Right atrium auricular region (tissue), 2 donors: ENCODE measurements at places on chromosomes 13 and 19.

- DNase-seq: no peak
These were observed 1.5 kb downstream of the PHF11 start for GRCh38 chr13:49497272-49497671.

DNA sequence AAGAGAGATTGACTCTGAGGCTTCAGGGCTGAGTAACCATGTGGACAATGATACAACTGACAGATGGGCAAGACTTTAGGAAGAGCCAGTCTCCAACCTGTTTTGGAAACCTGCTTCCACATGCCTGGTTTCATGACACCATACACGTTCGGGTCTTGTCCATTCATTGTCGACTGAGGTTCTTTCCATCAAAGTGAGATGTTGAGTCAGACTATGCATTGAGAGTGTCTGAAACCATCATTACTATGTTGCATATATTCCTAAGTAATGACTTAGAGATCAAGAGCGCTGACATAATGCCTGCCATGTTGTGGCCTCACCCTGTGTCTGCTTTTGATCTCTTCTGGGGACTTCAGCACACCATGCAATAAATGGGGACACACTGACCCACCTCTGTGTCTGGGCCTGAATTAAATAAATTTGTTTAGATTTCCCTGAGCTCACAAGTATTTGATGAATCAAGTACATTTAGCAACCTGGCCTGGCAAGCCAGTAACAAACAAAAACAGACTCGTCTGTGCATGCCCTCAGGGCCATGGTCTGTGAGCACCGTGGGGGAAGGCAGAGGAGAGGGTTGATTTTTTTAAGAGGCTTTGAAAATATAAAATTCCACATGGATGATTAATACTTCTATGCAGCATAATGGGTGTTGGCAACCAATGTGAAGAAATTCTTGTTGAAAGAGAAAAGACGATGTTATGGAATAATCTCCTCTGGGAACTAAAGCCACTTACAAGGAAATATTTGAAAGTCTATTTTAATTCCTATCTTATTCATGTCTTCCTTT lies 49.9 kb upstream of the UBAC2 start:
- no peak for DNase-seq

DNA sequence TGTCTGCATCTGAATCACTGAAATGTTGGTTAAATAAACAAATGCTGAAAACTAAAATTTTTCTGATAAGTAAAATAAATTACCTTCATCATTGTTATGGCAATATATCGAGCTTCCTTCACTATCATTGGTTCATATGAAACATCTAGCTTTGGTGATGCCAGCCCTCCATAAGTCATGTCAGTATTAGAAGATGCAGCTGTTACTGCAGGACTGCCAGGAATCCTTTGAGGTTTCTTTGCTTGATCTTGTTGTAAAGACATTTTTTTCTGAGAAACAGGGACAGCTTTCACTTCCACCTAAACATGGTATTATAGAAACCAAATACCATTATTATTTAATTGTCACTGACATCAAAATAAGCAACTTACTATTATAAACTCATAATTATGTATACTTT lies 123.7 kb upstream of the FBXL3 start:
- no peak for DNase-seq

DNA sequence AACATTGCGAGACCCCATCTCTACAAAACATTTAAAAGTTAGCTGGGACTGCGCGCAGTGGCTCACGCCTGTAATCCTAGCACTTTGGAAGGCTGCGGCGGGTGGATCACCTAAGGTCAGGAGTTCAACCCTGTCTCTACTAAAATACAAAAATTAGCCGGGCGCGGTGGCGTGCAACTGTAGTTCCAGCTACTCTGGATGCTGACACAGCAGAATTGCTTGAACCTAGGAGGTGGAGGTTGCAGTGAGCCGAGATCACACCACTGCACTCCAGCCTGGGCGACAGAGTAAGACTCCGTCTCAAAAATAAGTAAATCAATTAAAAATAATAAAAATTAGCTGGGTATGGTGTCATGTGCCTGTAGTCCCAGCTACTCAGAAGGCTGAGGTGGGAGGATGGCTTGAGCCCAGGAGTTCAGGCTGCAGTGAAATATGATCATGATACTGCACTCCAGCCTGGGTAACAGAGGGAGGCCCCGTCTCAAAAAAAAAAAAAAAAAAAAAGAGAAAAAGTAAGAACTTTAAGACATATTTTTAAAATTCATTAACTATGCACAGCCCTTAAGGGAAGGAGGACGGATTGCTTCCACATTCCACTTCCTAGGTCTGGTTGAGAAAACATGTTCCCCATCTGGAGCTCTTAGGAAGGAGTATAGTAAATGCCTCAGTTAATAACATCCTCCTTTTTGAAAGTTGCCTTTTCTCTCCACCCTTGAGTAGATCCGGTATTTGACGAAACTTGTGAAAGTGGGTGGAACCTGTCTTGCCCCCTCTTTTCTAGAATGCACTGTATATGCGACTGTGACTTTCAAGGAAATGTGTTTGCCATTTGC lies 26.1 kb downstream of the EXOC3L2 start:
- DNase-seq: no peak

- no peak for DNase-seq
These were observed 18.7 kb downstream of the MLLT1 start for GRCh38 chr19:6260912-6261650.

GRCh38 chr19:45321848-45322247 lies 827 bp downstream of the CKM start:
- no peak for DNase-seq

- no peak for DNase-seq
These were observed 772 bp downstream of the PARP4 start for GRCh38 chr13:24511816-24512196.

GRCh38 chr13:98873377-98874028 lies 104.4 kb downstream of the DOCK9 start:
- DNase-seq: no peak

GRCh38 chr13:71862459-71862943 lies 4.5 kb downstream of the DACH1 start:
- DNase-seq: no peak

GRCh38 chr19:31181535-31181934 lies 167.7 kb downstream of the TSHZ3 start:
- peak; percentile 52 for DNase-seq

DNA sequence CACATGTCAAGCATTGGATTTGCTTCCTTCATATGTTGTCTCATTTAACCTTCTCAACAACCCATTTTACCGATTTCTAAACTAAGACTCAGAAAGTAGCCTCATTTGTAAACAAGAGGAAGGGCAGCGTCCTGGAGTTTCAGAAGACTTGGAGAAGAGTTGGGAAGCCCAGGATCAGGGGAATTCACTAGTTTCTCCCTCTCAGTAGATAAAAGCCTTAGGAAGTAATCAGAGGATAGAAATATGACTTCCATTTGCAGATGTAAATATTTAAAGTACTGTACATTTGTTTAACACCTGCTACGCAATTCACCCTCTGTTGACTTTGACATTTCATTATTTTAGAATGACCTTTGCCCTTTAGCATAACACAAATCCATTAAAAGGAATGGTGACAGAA lies 216.4 kb downstream of the DCT start:
- no peak for DNase-seq

GRCh38 chr19:49997709-49998108 lies 27.5 kb downstream of the VRK3 start:
- DNase-seq: no peak

- DNase-seq: no peak
These were observed at the start of gene TUBB4A for GRCh38 chr19:6501740-6502648. TUBB4A (minus strand) TSS chr19:6502309; CDS start chr19:6502212, 97 bp downstream.

DNA sequence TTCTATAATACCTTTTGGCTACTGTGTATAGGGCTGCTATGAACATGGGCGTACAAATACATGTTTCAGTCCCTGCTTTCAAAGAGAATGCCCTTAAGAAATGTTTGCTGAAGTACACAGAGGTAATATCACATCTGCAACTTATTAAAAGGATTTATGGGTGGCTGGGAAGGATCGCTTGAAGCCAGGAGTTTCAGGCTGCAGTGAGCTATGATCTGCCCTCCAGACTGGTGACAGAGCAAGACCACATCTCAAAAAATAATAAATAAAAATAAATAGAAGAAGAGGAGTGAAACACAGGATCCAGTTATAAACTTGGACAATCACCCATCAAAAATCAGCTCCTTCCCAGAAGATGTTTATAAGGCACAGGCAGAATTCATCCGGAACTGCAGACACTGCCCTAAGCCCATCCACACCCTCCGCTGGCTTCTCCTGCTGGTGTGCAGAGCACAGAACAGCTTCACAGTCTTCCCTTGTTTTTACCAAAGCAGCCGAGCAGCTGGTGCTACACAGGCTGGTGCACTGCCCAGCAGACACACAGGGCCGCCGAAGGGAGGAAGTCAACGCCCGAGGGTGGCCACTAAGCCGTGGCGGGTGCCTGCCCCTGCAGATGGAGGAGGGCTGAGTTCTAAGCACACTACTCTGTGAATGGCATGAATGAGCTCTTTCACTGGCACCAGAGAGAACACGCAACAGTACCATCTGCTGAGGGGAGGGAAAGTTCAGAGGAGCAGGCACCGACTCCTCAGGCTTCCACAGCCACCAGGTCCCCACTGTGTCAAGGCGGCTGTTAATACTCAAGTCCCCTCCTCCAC lies 44.0 kb downstream of the BRD4 start:
- no peak for DNase-seq

DNA sequence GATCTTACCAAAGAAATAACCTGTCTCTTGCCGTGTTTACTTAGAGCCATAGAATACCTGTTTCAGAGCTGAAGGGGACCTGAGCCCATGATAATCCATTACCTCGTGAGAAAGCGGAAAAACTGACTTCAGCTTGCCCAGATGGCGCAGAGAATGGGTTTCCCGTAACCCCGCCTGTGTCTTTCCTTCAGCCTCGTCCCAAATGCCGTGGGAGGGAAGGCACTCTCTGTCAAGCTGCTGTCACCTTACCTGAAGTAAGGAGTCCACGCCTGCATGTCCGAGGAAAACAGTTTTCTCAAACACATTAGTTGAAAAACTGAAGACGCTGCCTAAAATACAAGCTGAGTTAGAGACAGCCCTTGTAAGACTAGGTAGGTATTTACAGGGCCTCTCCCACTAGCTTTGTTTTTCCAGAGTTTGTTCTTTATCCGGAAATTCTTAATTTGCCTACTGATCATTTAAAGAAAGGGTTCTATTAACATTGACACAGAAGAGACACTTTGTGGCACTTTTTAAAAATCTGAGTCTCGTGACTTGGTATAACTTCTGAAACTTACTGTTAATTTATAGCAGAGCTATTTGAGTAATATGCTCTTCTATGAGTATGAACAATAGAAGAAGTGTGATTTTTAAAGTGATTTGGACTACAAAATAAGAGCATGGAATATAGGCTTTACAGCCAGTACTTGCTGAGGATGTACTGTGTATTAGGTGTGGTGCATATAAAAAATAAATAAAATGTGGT lies 1.3 kb upstream of the INTS6 start:
- no peak for DNase-seq

DNA sequence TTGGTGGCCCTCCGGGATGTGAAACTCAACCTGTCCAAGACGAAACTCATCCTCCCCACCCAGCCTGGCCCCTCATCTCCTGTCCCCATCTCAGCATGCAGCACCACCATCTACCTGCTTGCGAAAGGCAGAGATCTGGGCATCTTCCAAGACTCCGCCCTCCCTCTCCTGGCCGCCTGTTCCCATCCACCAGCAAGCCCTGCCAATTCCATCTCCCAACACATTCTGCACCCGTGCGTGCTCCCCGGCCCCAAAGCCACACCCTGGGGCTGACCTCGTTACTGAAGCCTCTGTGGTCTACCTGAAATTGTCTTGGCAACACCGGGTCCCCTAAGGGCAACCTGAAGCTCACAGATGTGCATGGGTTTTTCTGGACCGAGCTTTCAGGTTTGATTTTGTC lies 13.2 kb upstream of the CAMSAP3 start:
- DNase-seq: no peak

DNA sequence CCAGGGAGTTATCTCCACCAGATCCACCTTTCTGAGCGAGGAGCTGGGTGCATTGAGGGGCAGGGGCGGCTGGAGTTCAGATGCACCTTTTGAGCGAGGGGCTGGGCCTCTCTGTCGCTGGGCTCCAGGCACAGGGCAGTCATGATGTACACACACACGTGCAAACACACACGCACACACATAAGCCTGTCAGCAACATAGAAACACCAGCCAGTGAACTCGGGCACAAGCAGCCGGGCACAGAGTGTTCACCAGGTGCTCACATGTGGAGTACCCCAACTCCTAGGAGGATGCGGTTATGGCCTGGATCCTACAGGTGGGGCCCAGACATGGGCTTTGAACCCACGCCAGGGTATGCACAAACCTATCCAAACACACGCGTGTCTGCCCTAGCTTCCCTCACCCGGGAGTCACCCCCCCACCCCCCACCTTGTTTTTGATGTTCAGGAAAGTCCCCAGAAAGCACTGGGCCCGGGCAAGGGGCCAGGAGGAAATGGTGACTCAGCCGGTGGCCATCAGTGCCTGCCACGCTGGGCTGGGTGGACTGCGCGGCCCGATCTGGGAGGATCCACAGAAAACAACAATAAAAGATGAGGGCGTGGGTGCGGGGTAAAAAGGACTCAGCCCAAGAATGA lies 13.3 kb downstream of the ARRDC2 start:
- DNase-seq: peak; percentile 93

- DNase-seq: no peak
These were observed 5.2 kb upstream of the KBTBD7 start for GRCh38 chr13:41199526-41199925.

DNA sequence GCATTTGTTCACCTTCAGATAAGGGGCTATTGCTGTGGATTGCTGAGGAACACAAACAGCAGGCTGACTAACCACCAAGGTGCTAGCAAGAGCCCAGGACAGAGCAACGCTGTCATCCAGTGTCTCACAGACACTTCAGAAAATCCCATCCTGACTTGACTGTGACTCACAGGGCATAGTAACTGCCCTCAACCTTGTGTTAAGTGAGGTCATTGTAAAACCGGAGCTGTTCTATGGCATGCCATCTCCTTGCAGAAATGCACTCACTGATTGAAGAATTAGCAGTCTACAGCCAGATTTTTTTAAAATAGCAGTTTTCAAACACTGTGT lies 51.1 kb downstream of the TNFRSF19 start:
- no peak for DNase-seq

- no peak for DNase-seq
These were observed 25.7 kb downstream of the CEBPG start for GRCh38 chr19:33399081-33399744.

- no peak for DNase-seq
These were observed 897.0 kb downstream of the SLITRK6 start for GRCh38 chr13:84902243-84902642.
